EH (cell line): ENCODE measurements at places on chromosomes 4 and X.
A peak's percentile ranks its signal among the peaks of the same experiment; 100 is the strongest.

GRCh38 chrX:41600291-41600690 lies 88.5 kb upstream of the GPR34 start:
- peak; percentile 88 for DNase-seq

DNA sequence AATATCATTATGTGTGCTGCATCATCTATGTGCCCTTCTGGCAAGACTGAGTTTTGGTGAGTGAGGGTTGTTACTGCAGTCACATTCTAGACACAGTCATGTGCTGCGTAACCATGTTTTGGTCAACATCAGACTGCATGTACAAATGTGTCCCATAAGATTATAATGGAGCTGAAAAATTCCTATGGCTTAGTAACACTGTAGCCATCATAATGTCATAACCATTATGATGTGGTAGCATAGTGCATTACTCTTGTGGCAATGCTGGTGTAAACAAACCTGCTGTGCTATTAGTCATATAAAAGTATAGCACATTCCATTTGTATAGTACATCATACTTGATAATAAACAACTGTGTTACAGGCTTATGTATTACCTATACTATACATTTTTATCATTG lies 198.1 kb upstream of the NUDT6 start:
- DNase-seq, result peak; percentile 46

DNA sequence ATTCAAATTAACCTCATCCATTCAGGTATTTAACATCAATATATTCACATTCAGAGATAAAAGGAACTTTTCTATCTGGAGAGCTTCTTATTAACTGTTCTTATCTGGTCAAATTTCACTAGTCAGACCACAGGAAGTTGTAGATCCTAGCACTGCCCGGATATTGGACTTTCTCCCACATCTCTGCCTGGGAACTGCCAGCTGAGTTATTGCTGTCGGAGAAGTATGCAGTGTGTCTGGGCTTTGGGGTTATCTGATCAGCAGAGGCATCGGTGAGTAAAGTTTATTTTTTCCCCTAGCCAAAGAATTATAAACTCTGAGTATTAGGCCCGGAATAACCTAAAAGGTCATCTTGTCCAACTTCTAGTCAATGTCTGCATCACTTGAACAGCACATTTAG lies 45.1 kb downstream of the OR13H1 start:
- DNase-seq, result no peak

GRCh38 chr4:15753786-15754185 lies 24.3 kb upstream of the CD38 start:
- peak; percentile 52 for DNase-seq

DNA sequence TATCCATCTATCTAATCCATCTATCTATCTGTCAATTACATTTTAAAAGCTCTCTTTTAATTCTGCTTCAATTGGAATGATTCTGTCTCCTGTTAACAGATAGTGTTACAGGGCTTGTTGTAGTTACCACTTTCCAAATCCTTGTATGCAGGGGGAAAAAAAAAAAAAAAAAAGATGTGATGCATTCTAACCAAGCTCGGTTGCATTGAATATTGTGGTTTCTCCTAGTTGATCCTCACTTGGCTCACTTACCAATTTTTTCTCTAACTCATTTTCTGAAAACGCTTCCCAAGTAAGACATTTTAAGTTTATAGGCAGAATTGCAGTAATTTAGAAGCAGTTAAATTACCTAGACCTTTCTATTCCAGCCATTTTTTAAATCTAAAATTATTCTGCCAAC lies 327.9 kb upstream of the PITX2 start:
- DNase-seq, result no peak

GRCh38 chr4:155854582-155855226 lies 11.4 kb downstream of the ASIC5 start:
- DNase-seq, result peak; percentile 55

GRCh38 chr4:155161357-155161756 lies 47.1 kb upstream of the NPY2R start:
- no peak for DNase-seq

DNA sequence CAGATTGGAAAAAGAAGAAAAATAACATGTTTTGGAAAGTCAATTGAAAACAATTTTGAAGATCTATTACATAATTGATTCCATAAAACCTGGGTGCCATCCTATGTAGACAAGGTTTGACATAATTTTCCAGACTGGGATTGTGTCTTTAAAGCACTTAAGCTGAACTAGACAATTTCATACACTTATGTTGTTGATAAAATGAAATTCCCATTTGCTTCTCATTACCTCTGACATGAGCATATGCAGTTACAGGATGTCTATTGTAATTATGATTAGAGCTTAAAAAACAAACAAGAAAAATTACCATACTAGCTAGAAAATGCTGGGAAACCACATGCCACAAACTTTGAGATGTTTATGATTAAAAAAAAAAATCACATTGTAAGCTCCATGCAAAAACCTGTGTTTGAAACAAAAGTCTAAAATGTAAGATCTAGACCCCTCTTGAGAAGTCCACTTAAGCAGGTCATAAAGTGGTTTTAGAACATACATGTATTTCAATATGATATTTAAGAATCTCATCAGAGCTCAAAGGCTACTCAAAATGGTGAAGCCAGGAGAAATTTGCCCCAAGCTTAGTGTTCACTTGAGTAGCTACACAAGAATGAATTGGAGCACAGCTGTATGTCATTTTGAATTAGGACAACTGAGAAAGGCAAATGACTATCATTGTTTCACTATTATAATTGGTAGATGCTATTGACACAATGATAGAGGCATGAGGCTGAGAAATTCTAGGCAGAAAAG lies 181.1 kb upstream of the PABPC4L start:
- DNase-seq, result peak; percentile 13

GRCh38 chr4:183674153-183674552 lies 15.1 kb downstream of the TRAPPC11 start:
- DNase-seq, result no peak

- no peak for DNase-seq
Observed at GRCh38 chr4:176671532-176671931, 121.2 kb downstream of the VEGFC start.

DNA sequence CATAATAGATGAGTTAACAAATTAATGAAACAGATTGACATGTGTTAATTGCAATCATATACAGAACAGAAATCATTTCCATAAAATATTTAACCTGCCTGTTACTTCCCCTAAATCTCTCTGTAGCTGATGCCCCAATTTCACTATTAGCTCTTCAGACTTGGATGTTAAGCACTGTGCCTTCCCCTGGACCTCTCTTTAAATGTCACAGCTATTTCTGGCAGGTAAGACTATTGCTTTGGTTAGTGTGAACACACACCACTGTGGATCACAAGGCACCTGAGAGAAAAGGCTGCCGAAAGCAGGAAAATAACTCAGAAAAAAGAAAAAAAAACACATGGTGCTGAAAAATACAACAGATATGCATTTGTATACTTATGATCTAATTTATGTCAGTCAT lies 91.3 kb downstream of the SNCA start:
- no peak for DNase-seq

DNA sequence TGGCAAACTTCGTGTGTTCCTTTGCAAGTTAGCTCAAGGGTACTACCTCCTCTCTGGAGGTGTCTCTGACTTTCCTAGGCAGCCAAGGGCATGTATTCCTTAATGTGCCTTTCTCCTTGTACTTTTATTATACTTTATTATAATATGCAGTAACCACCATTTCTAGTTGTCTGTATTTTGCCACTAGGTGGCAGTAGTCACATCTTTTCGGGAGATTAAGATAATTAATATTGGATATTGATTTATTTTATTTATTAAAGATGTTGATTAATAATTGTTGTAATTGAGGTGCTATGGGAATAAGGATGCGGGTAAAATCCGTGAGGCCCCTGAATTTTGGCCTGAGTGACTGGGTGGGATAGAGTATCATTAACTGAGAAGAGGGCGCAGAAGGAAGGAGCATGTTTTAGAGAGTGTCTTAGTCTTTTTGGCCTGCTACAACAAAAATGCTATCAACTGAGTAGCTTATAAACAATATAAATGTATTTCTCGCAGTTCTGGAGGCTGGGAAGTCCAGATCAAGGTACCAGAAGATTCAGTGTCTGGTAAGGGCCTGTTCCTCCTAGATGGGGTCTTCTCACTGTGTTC lies 153.3 kb downstream of the TMEM164 start:
- no peak for DNase-seq

GRCh38 chr4:40924096-40924792 lies 174.5 kb downstream of the NSUN7 start:
- peak; percentile 72 for DNase-seq

DNA sequence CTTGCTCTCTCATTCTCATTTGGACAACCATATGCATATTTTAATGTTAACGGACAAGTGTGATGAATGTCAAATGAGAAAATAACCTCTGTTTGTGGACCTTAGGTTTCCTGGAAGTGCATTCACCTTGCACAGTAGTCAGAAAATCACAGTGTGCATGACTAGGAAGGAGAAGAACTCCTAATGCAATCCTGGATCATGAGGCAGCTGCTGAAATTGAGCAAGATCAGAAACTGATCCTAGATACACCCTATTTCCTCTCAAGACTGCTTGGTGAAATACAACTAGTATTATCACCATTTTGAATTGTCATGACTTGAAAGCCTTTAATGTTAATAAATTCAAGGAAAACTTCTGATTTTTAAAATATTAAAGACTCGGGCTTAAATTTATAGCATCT lies 1148.9 kb downstream of the STIM2 start:
- no peak for DNase-seq

DNA sequence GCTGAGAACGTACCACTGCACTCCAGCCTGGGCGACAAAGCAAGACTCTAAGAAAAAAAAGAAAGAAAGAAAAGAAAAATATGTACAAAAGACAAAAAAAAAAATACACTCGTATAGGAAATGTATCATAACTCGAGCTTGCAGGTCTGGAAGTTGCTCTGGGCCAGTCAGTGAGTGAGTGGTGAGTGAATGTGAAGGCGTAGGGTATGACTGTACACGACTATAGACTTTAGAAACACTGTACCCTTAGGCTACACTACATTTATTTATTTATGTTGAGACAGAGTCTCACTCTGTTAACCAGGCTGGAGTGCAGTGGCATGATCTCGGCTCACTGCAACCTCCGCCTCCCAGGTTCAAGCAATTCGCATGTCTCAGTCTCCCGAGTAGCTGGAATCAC lies 29.4 kb downstream of the EVC2 start:
- DNase-seq, result peak; percentile 68

DNA sequence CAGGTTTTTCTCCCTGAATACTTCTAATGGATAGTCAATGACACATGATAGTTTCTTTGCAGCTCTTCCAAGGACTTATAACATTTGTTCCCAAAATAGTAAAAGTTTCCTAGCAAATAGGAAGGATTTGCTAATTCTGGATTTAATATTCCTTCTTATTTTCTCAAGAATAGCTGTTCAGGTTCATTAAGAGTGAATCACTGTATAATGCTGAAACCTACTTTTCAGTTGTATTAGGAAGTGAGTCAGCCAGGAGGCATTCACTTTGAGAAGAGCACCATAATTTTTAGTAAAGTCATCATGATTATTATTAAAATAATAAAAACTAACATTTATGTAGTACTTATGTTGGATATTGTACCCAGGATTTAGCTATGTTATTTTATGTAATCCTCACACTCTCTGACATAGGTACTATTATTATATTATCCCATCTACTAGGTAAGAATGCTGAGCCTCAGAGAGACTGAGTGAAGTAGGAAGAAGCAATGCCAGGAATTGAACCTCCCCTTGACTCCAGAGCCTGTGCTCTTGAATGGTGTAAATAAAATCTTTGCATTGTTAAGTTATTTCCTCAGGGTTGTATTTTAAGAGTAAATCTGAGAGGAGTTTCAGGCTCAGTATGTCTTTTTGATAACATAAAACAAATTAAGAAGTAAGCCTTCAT lies 114.8 kb downstream of the REELD1 start:
- peak; percentile 88 for DNase-seq

GRCh38 chrX:134909261-134909660 lies 81.5 kb upstream of the SMIM10 start:
- no peak for DNase-seq

- DNase-seq, result no peak
Observed at GRCh38 chrX:568311-568710, 62.3 kb upstream of the SHOX start.

DNA sequence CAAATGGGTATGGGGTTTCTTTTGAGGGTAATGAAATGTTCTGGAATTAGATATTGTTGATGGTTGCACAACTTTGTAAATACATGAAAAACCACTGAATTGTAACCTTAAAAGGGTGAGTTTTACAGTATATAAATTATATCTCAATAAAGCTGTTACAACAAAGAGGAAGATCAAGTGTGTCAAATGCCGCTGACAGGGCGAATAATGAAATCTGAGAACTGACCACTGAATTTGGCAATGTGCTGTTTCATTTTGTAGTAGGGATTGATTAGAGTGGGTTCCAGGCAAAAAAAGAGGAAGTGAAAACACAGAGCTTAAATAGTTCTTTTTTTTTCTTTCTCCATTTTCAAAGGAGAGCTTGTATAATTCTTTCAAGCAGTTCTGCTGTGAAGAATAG lies 161.1 kb upstream of the NAP1L5 start:
- no peak for DNase-seq

- peak; percentile 4 for DNase-seq
Observed at GRCh38 chr4:158850371-158850770, 81.5 kb downstream of the FNIP2 start.

DNA sequence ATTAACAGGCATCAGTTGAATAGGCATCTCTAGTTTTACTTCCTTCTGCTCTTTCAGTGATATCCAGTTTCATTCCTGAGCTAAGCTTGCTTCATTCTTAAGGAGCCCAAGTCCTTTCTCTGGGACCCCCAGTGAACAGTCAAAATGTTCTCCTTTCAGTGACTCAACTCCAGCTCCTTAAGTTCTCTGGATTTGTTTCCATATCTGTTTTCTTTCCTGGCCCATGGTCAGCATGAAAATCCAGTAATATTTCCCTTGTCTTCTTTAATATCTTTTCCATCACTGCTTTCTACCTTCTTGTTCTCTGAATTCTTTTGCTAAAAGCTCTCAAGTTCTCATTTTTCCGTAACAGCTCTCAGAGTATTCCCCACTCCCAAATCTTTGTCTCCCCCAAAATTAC lies 25.5 kb downstream of the ADGRL3 start:
- DNase-seq, result no peak

DNA sequence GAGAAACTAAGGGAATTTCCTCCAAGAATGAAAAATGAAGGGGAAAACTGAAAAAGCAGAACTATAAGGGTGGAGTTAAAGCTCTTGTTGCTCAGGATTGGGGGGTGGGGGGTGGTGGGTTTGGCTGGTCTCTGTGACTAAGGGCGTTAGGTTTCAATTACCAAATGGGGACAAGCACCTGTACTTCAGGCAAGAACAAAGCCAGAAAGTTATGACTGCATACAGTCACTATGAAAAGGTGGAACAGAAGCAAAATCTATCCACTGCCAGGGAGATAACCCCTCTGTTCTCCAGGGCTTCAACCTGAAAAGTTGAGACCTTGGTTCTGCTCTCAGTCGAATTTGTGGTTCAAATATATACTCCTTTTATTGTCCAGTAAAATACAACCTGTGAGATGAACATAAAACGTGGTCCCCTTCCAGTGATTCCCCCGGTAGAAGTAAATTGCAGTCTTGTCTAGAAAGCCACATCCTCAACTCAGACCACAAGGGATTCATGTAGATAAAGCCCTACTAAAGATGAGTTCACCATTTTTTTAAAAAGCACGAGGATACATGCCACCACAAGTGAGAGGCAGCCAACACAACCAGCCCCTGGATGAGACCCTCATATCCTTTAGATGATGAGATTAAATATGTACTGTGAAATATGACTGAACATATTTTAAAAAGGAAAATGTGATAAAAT lies 257.1 kb upstream of the RPS6KA3 start:
- no peak for DNase-seq
